ENCODE measurements at places on chromosomes 7 and 10.
A peak's percentile ranks its signal among the peaks of the same experiment; 100 is the strongest.

- peak; percentile 56 for DNase-seq
- H3K36me3 ChIP-seq: no peaks in the 10 kb centered on the region
- peaks cover 42% of the 10 kb centered on the region for H3K4me1 ChIP-seq
- peak overlapping the region; percentile 98 for H3K27ac ChIP-seq
These were observed 524 bp upstream of the PRXL2A start for GRCh38 chr10:80407812-80408241.

- no peak overlapping the region for H3K27ac ChIP-seq
- no peaks in the 10 kb centered on the region for H3K27me3 ChIP-seq
- no peak for DNase-seq
- H3K4me1 ChIP-seq: peaks cover 11% of the 10 kb centered on the region
- H3K4me3 ChIP-seq: no peak overlapping the region
These were observed 215.0 kb downstream of the USP6NL start for GRCh38 chr10:11396311-11396955.

DNA sequence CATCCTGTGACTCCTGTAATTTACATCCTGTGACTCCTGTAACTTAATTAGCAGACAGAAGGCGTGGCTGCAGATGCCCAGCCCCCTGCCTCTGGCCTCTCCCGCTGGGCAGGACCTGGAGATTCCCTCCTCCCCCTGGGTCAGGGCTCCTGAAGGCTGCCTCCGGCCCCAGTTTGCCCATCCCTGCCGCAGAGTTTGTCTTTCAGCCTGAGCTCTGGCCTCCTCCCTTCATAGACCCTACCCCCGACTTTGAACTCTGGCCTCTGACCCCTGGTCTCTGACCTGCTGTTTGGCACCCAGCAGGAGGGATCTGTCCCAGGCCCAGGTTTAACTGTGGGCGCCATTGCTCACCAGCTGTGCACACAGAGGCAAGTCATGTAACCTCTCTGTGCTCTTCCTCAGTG, 45.6 kb downstream of the ELFN1 start:
- H3K4me1 ChIP-seq: peaks cover 5% of the 10 kb centered on the region
- H3K27me3 ChIP-seq: no peaks in the 10 kb centered on the region
- no peaks in the 10 kb centered on the region for H3K36me3 ChIP-seq
- no peak overlapping the region for H3K27ac ChIP-seq

GRCh38 chr10:102675011-102675665, 30.9 kb downstream of the TRIM8 start:
- H3K27ac ChIP-seq: no peak overlapping the region
- no peak for DNase-seq
- H3K36me3 ChIP-seq: no peaks in the 10 kb centered on the region
- H3K4me3 ChIP-seq: peak overlapping the region; percentile 75
- H3K4me1 ChIP-seq: peaks cover 34% of the 10 kb centered on the region

- peak within 1 kb of the TSS; percentile 96 for H3K27ac ChIP-seq
- H3K4me1 ChIP-seq: peaks cover 56% of the 10 kb centered on the region
- peak within 1 kb of the TSS; percentile 91 for H3K4me3 ChIP-seq
These were observed at the start of gene SHOC2 for GRCh38 chr10:110919349-110919931. Gene SHOC2, plus strand, starts transcription at chr10:110919604. Its CDS starts 44,755 bp downstream, at chr10:110964359.

- H3K4me3 ChIP-seq: no peak overlapping the region
These were observed 84.1 kb downstream of the CPXM2 start for GRCh38 chr10:123807444-123808035.

- no peaks in the 10 kb centered on the region for H3K36me3 ChIP-seq
- H3K27ac ChIP-seq: no peak overlapping the region
- peaks cover 28% of the 10 kb centered on the region for H3K27me3 ChIP-seq
- no peak overlapping the region for H3K4me3 ChIP-seq
- peaks cover 11% of the 10 kb centered on the region for H3K4me1 ChIP-seq
- no peak for DNase-seq
These were observed 4.9 kb upstream of the HACD1 start for GRCh38 chr10:17622061-17622460.

DNA sequence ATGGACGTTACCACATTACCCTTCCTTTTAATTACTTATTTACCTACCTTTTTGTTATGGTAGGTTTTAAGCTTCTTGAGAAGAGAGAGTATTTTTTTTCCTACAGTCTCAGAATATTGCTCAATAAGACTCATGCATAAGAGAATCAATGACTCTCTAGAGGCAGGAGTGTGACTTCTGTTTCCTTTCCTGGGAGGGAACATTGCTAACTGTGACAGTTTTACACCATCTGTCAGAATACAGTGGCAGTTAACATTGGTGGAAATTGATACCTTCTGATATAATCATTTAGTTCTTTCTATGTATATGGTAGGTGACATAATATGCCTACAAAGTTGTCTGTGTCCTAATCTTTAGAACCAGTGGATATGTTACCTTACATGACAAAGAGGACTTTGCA, 348.7 kb upstream of the POT1 start:
- no peaks in the 10 kb centered on the region for H3K27me3 ChIP-seq
- DNase-seq: no peak
- H3K36me3 ChIP-seq: peaks cover 2% of the 10 kb centered on the region

- H3K4me1 ChIP-seq: no peaks in the 10 kb centered on the region
- no peaks in the 10 kb centered on the region for H3K27me3 ChIP-seq
These were observed 64.2 kb downstream of the LRMDA start for GRCh38 chr10:75495434-75496190.
